ENCODE measurements at places on chromosomes 12 and 14. TPM values are rescaled to one million over a fixed set of nuclear protein-coding genes. Genes with fewer than 3 reads are reported as not detected.

DNA sequence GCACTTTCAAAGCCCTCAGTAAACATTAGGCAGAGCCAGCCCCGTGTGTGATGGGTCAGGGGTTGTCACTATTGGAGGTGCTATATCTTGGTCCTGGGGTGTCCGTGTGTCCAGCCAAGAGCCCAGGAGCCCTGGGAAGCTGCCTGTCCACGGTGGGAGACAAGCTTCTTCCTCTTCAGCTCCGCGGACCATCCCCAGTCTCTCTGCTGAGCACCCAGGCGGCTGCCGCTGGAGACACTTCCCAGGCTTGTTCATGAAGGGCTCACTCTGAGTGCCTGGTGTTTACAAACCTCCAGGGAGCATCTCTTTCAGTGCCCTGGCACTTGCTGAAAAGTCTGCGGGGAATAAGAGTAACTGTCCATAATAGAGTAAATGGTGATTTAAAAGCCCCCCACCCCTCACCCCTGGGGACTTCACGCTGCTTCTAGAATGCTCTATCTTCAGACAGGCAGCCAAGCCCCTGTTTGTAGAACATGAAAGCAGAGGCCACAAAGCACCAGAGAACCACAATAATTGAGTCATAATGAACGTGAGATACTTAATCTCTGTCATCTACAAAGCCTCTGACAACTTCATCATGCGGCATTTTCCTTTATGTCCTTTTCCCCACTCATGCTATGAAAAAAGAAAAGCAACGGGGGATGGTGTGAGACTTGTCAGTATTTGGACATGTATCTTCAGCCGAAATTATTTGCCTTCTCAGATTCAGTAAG, 178.6 kb downstream of the TMEM132C start:
- H3K27ac ChIP-seq: no peak overlapping the region
- DNase-seq: no peak
- H3K4me1 ChIP-seq: no peaks in the 10 kb centered on the region
- H3K4me3 ChIP-seq: no peak overlapping the region
- peaks cover 2% of the 10 kb centered on the region for H3K27me3 ChIP-seq
- H3K36me3 ChIP-seq: no peaks in the 10 kb centered on the region

- DNase-seq: no peak
- H3K4me3 ChIP-seq: no peak overlapping the region
- H3K27ac ChIP-seq: no peak overlapping the region
- peaks cover 6% of the 10 kb centered on the region for H3K27me3 ChIP-seq
- H3K4me1 ChIP-seq: no peaks in the 10 kb centered on the region
These were observed 94.5 kb upstream of the VASH1 start for GRCh38 chr14:76666746-76667145.

GRCh38 chr14:58650857-58651256, 13.1 kb downstream of the DACT1 start:
- H3K36me3 ChIP-seq: no peaks in the 10 kb centered on the region
- no peak for DNase-seq
- no peak overlapping the region for H3K27ac ChIP-seq
- H3K4me3 ChIP-seq: no peak overlapping the region
- H3K4me1 ChIP-seq: no peaks in the 10 kb centered on the region
- no peaks in the 10 kb centered on the region for H3K27me3 ChIP-seq

Gene CDKN1B
- 40.8 TPM for total RNA-seq

Gene TESPA1
- 112 TPM for total RNA-seq
